ENCODE measurements at places on chromosomes 7 and 10. TPM values are rescaled to one million over a fixed set of nuclear protein-coding genes. Genes with fewer than 3 reads are reported as not detected.

NEURL1 gene
- 0.20 TPM for total RNA-seq

IMMP2L gene
- 16.5 TPM for total RNA-seq

ZNF394 gene
- total RNA-seq = 19.0 TPM

PHKG1 gene
- total RNA-seq = 0.63 TPM

LBX1 gene
- total RNA-seq = not detected

GFRA1 gene
- 12.3 TPM for total RNA-seq

PAPOLB gene
- total RNA-seq = not detected

CRHR2 gene
- not detected for total RNA-seq

TMEM176B gene
- 0.16 TPM for total RNA-seq

EN2 gene
- total RNA-seq = 1.0 TPM

PDE6C gene
- not detected for total RNA-seq

ING3 gene
- total RNA-seq = 6.0 TPM

H2BK1 gene
- not detected for total RNA-seq

SIRT1 gene
- 27.8 TPM for total RNA-seq

C7orf57 gene
- 0.25 TPM for total RNA-seq

ZDHHC6 gene
- total RNA-seq = 31.6 TPM

STEAP2 gene
- 5.4 TPM for total RNA-seq

ZC3HAV1L gene
- total RNA-seq = 7.1 TPM

LOXL4 gene
- total RNA-seq = 1.3 TPM

OR13A1 gene
- total RNA-seq = not detected

ZNF775 gene
- total RNA-seq = 4.1 TPM

BEND7 gene
- total RNA-seq = 14.5 TPM

SMURF1 gene
- total RNA-seq = 25.7 TPM

RPA3 gene
- total RNA-seq = 108 TPM

EPO gene
- not detected for total RNA-seq

HOXA4 gene
- 2.8 TPM for total RNA-seq

OR6V1 gene
- total RNA-seq = not detected

PODXL gene
- 75.5 TPM for total RNA-seq

All from A549 treated with DMSO at 1 μM for 4 hours (cell line).